Progenitor cell of endocrine pancreas (in vitro differentiated cells): ENCODE measurements at places on chromosomes 12 and 14. TPM values are rescaled to one million over a fixed set of nuclear protein-coding genes. Genes with fewer than 3 reads are reported as not detected.

The PPP2R3C gene
- total RNA-seq, result 39.9 and 47.1 TPM in 2 replicates

The RPGRIP1 gene
- 0.19 and 0.58 TPM in 2 replicates for total RNA-seq

The ABCC9 gene
- total RNA-seq, result 0.16 and 0.29 TPM in 2 replicates

The PAX9 gene
- 0.77 and 1.3 TPM in 2 replicates for total RNA-seq

The TMEM121 gene
- total RNA-seq, result 3.9 and 4.5 TPM in 2 replicates

The OR4N2 gene
- total RNA-seq, result not detected in 2 replicates

The LGR5 gene
- total RNA-seq, result 0.67 and 1.2 TPM in 2 replicates

The MMP19 gene
- 0.62 and 0.89 TPM in 2 replicates for total RNA-seq

The KIF26A gene
- total RNA-seq, result 7.0 and 7.4 TPM in 2 replicates

The CCND2 gene
- 463 and 471 TPM in 2 replicates for total RNA-seq

The AGAP2 gene
- 0.29 TPM in 2 replicates for total RNA-seq

The CCDC91 gene
- total RNA-seq, result 46.4 and 51.3 TPM in 2 replicates

The YBX3 gene
- 200 and 215 TPM in 2 replicates for total RNA-seq

The RNF212B gene
- not detected in 2 replicates for total RNA-seq

The RPL10L gene
- total RNA-seq, result not detected in 2 replicates

The AKAP3 gene
- 3.3 and 3.5 TPM in 2 replicates for total RNA-seq

The KRT2 gene
- not detected in 2 replicates for total RNA-seq

The FAM181A gene
- total RNA-seq, result not detected in 2 replicates

The SERPINA12 gene
- not detected in 2 replicates for total RNA-seq

The MYF6 gene
- total RNA-seq, result 0.33 TPM in 1 of 2 replicates, not detected in the other
